Progenitor cell of endocrine pancreas (in vitro differentiated cells): ENCODE measurements at places on chromosomes 2 and 18. TPM values are rescaled to one million over a fixed set of nuclear protein-coding genes. Genes with fewer than 3 reads are reported as not detected.

The CD302 gene
- 3.6 and 3.9 TPM in 2 replicates for total RNA-seq

GRCh38 chr2:227653419-227653818, 13.2 kb upstream of the SCYGR5 start:
- H3K4me1 ChIP-seq, result peaks cover 3% of the 10 kb centered on the region
- H3K36me3 ChIP-seq, result no peaks in the 10 kb centered on the region
- no peak overlapping the region for H3K27ac ChIP-seq
- DNase-seq, result no peak
- no peak overlapping the region for H3K4me3 ChIP-seq

DNA sequence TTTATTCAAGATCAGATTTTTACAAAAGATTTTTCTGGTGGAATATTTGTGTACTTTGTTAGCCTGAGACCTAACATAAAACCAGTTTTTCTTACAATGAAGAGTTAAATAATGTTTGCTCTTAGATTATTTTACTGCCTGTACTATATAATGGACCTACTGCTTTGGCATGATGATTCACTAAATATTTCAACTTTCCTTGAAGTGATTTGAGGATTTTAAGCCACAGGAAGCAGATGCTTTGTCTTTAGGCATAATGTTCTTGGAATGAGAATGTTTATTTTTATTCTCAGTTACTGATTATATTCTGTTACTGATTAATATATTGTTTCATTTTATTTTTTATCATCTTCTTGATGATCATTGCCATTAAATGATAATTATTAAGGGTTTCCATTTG, 175.3 kb upstream of the LRP1B start:
- no peak overlapping the region for H3K4me3 ChIP-seq
- H3K27ac ChIP-seq, result no peak overlapping the region
- no peaks in the 10 kb centered on the region for H3K27me3 ChIP-seq
- H3K4me1 ChIP-seq, result no peaks in the 10 kb centered on the region

GRCh38 chr18:33751613-33752221, 173.7 kb downstream of the ASXL3 start:
- H3K27ac ChIP-seq, result no peak overlapping the region
- peaks cover 6% of the 10 kb centered on the region for H3K4me1 ChIP-seq
- H3K36me3 ChIP-seq, result no peaks in the 10 kb centered on the region
- H3K27me3 ChIP-seq, result no peaks in the 10 kb centered on the region
- DNase-seq, result no peak
